Thoracic aorta endothelial cell (primary cell): ENCODE measurements at places on chromosomes 2 and 18. TPM values are rescaled to one million over a fixed set of nuclear protein-coding genes. Genes with fewer than 3 reads are reported as not detected.

The GULP1 gene
- 27.7 and 32.2 TPM in 2 replicates for total RNA-seq

The RRM2 gene
- total RNA-seq = 123 and 164 TPM in 2 replicates

The IL1F10 gene
- total RNA-seq = not detected in 2 replicates

The STPG4 gene
- total RNA-seq = 0.13 and 0.65 TPM in 2 replicates

The LYPD6B gene
- total RNA-seq = not detected in 2 replicates

The PRKD3 gene
- total RNA-seq = 106 and 112 TPM in 2 replicates

The CXCR4 gene
- total RNA-seq = 93.5 and 126 TPM in 2 replicates

The GPD2 gene
- 123 TPM in 2 replicates for total RNA-seq

The GAREM1 gene
- 1.1 and 1.9 TPM in 2 replicates for total RNA-seq

The EGR4 gene
- not detected in 2 replicates for total RNA-seq

The LYG2 gene
- not detected in 2 replicates for total RNA-seq

The MC5R gene
- not detected in 2 replicates for total RNA-seq

The CDC42EP3 gene
- total RNA-seq = 114 and 157 TPM in 2 replicates

The ZBTB14 gene
- 23.5 and 24.4 TPM in 2 replicates for total RNA-seq

The TUBA3E gene
- total RNA-seq = not detected in 2 replicates

The OTOS gene
- total RNA-seq = not detected in 2 replicates

The EIF2AK3 gene
- total RNA-seq = 20.7 and 21.0 TPM in 2 replicates

The GPR155 gene
- total RNA-seq = 2.3 and 2.7 TPM in 2 replicates

The SH2D6 gene
- 0.53 TPM in 1 of 2 replicates, not detected in the other for total RNA-seq

The CHRNG gene
- not detected in 2 replicates for total RNA-seq

The PPP1R1C gene
- 0.43 and 0.53 TPM in 2 replicates for total RNA-seq

The FARSB gene
- 41.6 and 55.5 TPM in 2 replicates for total RNA-seq

The UGT1A5 gene
- not detected in 2 replicates for total RNA-seq

The MCFD2 gene
- total RNA-seq = 185 and 276 TPM in 2 replicates

The EML6 gene
- total RNA-seq = 0.72 and 0.80 TPM in 2 replicates

The FBXO15 gene
- 0.53 TPM in 1 of 2 replicates, not detected in the other for total RNA-seq

The GKN2 gene
- total RNA-seq = not detected in 2 replicates

The DTNA gene
- 15.0 and 19.8 TPM in 2 replicates for total RNA-seq

The GYPC gene
- 0.66 and 2.7 TPM in 2 replicates for total RNA-seq

The CYP1B1 gene
- 0.53 and 0.79 TPM in 2 replicates for total RNA-seq

The AQP12A gene
- not detected in 2 replicates for total RNA-seq

The IGFBP5 gene
- total RNA-seq = 0.40 and 1.0 TPM in 2 replicates

The ALKAL2 gene
- total RNA-seq = not detected in 2 replicates

The LGALSL gene
- 2.7 and 4.7 TPM in 2 replicates for total RNA-seq

The LANCL1 gene
- total RNA-seq = 35.6 and 56.9 TPM in 2 replicates

The GAL3ST2 gene
- total RNA-seq = not detected in 2 replicates

The DSG1 gene
- total RNA-seq = not detected in 2 replicates

The GTF2A1L gene
- total RNA-seq = 0.57 and 0.93 TPM in 2 replicates

The UGT1A4 gene
- total RNA-seq = not detected in 2 replicates

The ACADL gene
- total RNA-seq = not detected in 2 replicates

The CHST9 gene
- not detected in 2 replicates for total RNA-seq

The SKOR2 gene
- total RNA-seq = not detected in 2 replicates

The DNAJC27 gene
- total RNA-seq = 3.1 and 4.3 TPM in 2 replicates

The CKAP2L gene
- 21.8 and 25.3 TPM in 2 replicates for total RNA-seq

The HOXD13 gene
- total RNA-seq = not detected in 2 replicates
